ENCODE measurements at places on chromosomes 7 and 10. TPM values are rescaled to one million over a fixed set of nuclear protein-coding genes. Genes with fewer than 3 reads are reported as not detected.

- no peak for DNase-seq
Observed at GRCh38 chr7:38881015-38881414, 28.0 kb downstream of the VPS41 start.

- peak; percentile 41 for DNase-seq
Observed at GRCh38 chr10:80612261-80612660, 74.6 kb downstream of the SH2D4B start.

DNA sequence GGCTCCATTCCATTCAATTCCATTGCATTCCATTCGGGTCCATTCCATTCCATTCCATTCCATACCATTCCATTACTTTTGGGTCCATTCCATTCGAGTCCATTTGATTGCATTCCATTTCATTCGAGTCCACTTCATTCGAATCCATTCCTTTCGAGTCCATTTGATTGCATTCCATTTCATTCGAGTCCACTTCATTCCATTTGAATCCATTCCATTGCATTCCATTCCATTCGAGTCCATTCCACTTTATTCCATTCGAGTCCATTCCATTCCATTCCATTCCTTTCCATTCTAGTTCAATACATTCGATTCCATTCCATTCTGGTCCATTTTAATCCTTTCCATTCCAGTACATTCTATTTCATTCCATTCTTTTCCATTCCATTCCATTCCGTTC, 334.0 kb downstream of the ZNF33B start:
- no peak for DNase-seq

GRCh38 chr7:29859104-29859503, 52.8 kb downstream of the WIPF3 start:
- no peak for DNase-seq

DNA sequence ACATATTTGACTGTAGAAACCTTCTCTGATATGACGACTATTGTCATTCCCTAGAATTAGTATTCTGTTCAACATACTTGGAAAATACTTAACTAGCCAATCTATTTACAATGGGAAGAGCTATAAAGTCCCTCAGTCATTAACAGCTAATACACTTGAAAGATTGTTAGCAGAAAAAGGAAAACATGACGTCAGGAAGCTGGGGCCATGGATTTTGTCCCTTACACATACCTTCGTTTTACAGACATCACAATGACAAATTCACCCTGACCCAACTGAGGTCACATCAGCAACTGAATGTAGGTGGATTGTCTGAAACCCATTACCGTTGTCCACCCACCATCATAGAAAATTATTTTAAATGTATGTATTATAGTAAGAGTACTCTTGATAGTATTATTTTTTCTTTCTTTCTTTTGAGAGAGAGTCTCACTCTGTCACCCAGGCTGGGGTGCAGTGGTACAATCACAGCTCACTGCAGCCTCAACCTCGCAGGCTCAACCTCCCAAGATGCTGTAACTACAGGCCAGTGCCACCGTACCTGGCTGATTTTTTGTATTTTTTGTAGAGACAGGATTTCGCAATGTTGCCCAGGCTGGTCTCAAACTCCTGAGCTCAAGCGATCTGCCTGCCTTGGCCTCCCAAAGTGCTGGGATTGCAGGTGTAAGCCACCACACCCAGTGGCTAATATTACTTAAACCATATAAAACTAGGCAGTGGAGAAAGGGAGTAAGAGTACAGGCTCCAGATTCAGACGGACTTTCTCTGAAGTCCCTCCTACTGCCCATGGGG, 497.0 kb upstream of the C7orf33 start:
- DNase-seq: no peak

- no peak for DNase-seq
Observed at GRCh38 chr10:128036011-128036615, 90.1 kb downstream of the MKI67 start.

GRCh38 chr10:84665211-84665610, 336.8 kb downstream of the CCSER2 start:
- no peak for DNase-seq

DNA sequence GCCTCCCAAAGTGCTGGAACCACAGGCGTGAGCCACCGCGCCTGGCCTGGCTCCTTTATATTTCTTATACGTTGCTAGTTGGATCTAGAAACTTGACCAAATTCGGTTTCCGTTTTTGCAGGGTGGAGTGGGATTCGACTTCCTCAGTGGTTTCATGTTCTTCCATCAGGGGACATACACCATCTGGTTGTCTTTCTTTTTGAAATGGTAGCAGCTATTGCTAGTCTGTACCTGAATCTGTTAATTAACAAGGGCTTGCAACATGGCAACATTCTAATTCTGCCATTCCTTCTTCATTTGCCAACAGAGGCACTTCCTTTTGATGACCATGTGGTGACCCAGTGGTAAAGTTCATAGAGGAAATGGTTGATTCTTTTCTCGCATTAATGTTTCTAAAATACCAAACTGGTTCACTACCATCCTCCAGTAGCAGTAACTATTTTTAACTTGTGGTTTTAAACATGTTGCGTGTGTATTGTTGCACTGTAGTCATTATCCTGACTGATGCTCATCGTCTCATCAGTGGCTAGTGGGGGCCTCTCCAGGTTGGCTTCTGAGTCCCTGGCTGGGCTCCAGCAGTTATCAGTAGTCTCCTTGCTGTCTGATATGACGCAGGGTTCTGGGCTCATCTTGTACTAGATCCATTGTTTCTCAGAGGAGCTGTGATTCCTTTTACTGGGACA, 159.2 kb downstream of the RGS10 start:
- no peak for DNase-seq

DNA sequence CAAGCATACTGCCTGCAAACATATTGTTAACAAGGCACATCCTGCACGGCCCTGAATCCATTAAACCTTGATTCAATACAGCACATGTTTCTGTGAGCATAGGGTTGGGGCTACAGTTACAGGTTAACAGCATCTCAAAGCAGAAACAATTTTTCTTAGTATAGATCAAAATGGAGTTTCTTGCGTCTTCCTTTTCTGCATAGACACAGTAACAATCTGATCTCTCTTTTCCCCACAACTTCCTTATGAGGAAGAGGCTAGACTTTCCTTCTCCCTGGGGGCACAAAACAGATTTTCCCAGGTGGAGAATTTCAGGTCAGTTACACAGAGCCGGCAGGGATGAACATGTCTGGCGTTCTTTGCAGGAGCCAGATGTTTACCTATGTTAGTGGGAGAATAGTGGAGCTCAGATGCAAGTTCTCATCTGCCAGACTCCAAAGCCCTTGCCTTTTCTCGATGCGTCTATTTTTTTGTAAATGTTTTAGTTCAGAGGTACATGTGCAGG, 37.5 kb upstream of the PFKFB3 start:
- no peak for DNase-seq

DNA sequence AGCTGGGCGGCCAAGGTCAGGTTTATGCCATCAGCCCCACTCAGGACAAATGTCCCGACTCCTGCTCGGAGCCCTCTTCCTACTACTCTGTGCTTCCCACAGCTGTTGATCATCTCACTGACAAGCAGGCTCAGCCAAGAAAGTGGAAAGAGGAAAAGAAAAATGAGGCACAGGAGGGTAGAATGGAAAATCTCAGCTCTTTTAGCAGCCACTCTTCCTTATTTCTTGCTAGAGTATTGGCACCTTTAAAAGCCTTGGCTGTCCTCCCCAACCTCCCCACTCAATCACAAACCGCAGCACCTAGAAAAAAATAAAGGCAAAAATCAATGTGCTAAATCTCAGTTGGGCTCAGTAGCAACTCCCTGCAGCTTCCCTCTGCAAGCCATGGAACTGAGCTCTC, 35.3 kb upstream of the AGK start:
- no peak for DNase-seq

- DNase-seq: no peak
Observed at GRCh38 chr7:77450613-77451012, 34.5 kb upstream of the GSAP start.

The LRIT1 gene
- not detected for total RNA-seq

The RBM17 gene
- 137 TPM for total RNA-seq

The GSTK1 gene
- 177 TPM for total RNA-seq

The PAX4 gene
- total RNA-seq: not detected

The COL13A1 gene
- not detected for total RNA-seq

Measured in mesenteric fat pad (tissue), 1 donor.